ENCODE measurements at places on chromosomes 16 and 17. TPM values are rescaled to one million over a fixed set of nuclear protein-coding genes. Genes with fewer than 3 reads are reported as not detected.
A peak's percentile ranks its signal among the peaks of the same experiment; 100 is the strongest.

GRCh38 chr16:1134776-1135458, 18.0 kb upstream of the CACNA1H start:
- H3K4me3 ChIP-seq, result no peak overlapping the region
- H3K27me3 ChIP-seq, result peaks cover 20% of the 10 kb centered on the region
- no peak overlapping the region for H3K27ac ChIP-seq
- DNase-seq, result no peak
- no peaks in the 10 kb centered on the region for H3K4me1 ChIP-seq

BRD7 gene
- total RNA-seq, result 29.9 TPM

- no peaks in the 10 kb centered on the region for H3K4me1 ChIP-seq
- no peaks in the 10 kb centered on the region for H3K27me3 ChIP-seq
- DNase-seq, result no peak
- no peak overlapping the region for H3K4me3 ChIP-seq
- no peaks in the 10 kb centered on the region for H3K36me3 ChIP-seq
Measured at GRCh38 chr16:24088767-24089166, 167.4 kb upstream of the CACNG3 start.

GRCh38 chr16:14070555-14070876, 603 bp upstream of the MRTFB start:
- 0 out of 2 replicates have a peak, but pooled peaks cover 1% of the 10 kb centered on the region for H3K36me3 ChIP-seq
- H3K27ac ChIP-seq, result no peak overlapping the region
- DNase-seq, result no peak
- peak overlapping the region; percentile 84 for H3K4me3 ChIP-seq
- H3K27me3 ChIP-seq, result peaks cover under 1% of the 10 kb centered on the region

- H3K36me3 ChIP-seq, result peaks cover 68% of the 10 kb centered on the region
- DNase-seq, result no peak
- no peak overlapping the region for H3K4me3 ChIP-seq
- H3K4me1 ChIP-seq, result no peaks in the 10 kb centered on the region
- H3K27ac ChIP-seq, result no peak overlapping the region
Measured at GRCh38 chr16:88734361-88734728, 28.0 kb downstream of the CTU2 start.

RNF43 gene
- total RNA-seq, result under 0.01 TPM

- H3K4me1 ChIP-seq, result no peaks in the 10 kb centered on the region
- H3K36me3 ChIP-seq, result no peaks in the 10 kb centered on the region
- no peak overlapping the region for H3K27ac ChIP-seq
- no peaks in the 10 kb centered on the region for H3K27me3 ChIP-seq
Measured at GRCh38 chr17:31061678-31062077, 33.1 kb upstream of the NF1 start.

- no peak for DNase-seq
- H3K27ac ChIP-seq, result no peak overlapping the region
- no peaks in the 10 kb centered on the region for H3K36me3 ChIP-seq
Measured at GRCh38 chr17:11885051-11885450, 112.2 kb downstream of the ZNF18 start.

DNA sequence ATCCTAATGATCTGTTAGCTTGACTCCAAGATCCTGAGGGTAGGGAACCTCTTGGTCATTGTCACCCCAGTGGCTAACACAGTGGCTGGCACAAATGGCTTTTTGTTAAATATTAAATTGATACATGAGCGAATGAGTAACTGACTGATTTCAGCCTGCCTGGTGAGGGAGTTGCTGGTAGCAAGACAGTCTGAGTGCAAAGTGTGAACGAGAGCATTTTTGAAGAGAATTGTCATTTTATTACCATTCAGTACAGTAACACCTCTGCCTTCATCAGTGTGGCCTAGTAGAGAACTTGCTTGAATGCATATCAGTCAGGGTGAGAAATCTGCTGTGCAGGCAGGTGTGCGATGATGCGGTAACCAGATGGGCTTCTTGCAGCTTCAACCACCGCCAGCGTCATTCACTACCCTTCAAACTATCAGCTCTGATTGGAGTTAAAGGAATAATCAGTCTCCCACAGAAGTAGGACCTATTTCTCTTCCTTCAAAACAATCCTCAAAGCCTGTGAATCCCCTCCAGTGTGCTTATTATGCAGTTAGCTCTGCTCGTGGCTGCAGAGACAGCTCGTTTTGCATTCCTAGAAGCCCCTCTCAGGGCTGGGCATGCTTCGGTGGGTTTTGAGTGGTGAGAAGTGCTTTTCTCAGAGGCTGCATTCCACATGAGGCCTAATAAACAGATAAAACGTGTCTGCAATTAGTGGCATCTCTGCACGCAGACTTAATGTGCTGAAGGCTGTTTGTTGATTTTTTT, 29.0 kb downstream of the HEXIM2 start:
- no peak overlapping the region for H3K4me3 ChIP-seq
- H3K4me1 ChIP-seq, result no peaks in the 10 kb centered on the region
- DNase-seq, result no peak
- H3K27me3 ChIP-seq, result no peaks in the 10 kb centered on the region
- H3K36me3 ChIP-seq, result no peaks in the 10 kb centered on the region
- no peak overlapping the region for H3K27ac ChIP-seq

GRCh38 chr17:42116705-42117396, 4.3 kb downstream of the KAT2A start:
- H3K27ac ChIP-seq, result no peak overlapping the region
- H3K4me3 ChIP-seq, result no peak overlapping the region
- H3K36me3 ChIP-seq, result peaks cover 23% of the 10 kb centered on the region
- H3K27me3 ChIP-seq, result no peaks in the 10 kb centered on the region
- peaks cover 11% of the 10 kb centered on the region for H3K4me1 ChIP-seq

KRT40 gene
- total RNA-seq, result not detected

DNA sequence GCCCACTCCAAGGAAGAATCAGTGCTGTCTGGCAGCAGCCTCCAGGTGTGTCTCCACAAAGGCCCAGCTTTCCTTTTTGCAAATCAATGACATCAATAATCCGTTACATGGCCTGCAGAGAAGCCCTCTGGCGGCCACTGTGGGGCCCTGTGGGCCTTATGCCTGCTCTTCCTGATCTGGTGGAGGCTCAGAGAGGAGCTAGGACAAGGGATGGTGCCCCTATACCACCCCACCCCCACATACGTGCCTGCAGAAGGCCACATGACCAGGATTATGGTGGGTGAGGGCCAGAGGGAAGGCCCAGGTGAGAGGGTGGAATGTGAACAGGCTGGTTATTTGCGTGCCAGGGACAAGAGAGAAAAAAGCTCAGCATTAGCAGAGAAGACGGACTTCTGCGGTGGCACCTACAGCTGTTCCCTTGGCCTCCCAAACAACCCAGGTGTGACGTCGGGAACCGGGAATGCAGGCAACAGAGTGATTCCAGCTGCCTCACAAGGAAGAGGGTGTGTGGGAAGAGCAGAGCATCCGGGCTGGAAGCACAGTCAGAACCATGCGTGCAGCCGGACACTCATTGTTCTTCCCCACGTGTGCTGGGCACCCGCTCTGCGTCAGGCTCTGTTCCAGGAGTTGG, 22.5 kb downstream of the EIF4A3 start:
- peak; percentile 64 for DNase-seq
- 0 out of 2 replicates have a peak, but pooled peaks cover under 1% of the 10 kb centered on the region for H3K27me3 ChIP-seq
- peaks cover 6% of the 10 kb centered on the region for H3K4me1 ChIP-seq
- no peaks in the 10 kb centered on the region for H3K36me3 ChIP-seq

UBFD1 gene
- total RNA-seq, result 48.9 TPM

SEPTIN1 gene
- not detected for total RNA-seq

DNA sequence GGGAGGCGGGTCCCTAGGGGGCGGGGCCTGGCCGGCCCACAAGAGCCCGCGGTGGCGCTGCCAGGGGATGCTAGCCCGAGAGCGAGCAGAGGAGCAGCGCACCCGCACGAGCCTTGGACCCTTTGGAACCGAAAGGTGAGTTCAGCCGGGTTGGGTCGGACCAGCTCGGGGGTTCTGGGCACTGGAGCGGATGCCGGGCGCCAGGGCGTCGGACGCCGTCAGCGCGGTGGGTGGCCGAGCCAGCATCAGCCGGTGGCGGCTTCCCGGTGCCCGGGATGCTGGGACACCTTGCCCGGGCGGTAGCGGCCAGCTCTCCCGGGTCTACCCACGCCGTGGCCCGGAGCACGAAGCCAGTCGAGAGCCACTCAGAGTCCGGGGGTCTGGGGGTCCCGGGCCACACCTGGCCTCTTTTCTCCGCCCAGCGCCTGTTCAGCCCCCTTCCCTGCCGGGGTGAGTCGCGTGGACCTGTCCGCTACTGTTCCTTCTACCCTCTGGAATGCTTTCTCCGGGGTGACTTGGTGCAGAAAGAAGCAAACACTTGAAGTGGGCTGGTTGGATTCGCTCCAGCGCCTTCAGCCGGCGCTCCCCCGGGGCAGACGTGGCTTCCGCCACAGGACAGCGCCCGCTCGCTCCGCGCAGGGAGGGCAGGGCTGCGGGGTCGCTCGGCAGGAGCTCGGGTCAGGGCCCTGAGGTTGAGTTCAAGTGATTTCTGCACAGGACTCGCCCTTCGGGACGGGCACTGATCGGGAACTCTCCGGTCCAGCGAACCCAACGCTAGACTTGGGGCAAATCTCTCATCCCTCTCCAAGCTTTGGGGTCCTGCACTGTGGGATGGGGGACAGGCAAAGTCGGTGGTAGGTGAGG, at the start of gene SCNN1G:
TSS of gene SCNN1G (plus strand) at position 67 of the 864 bp plus-strand sequence. CDS start 3,527 bp downstream, outside the sequence.
- no peak within 1 kb of the TSS for H3K4me3 ChIP-seq
- no peaks in the 10 kb centered on the region for H3K36me3 ChIP-seq
- H3K4me1 ChIP-seq, result no peaks in the 10 kb centered on the region
- no peak for DNase-seq
- H3K27ac ChIP-seq, result no peak within 1 kb of the TSS
- peaks cover 40% of the 10 kb centered on the region for H3K27me3 ChIP-seq

HOXB1 gene
- not detected for total RNA-seq

GRCh38 chr16:88074041-88074440, 122.8 kb downstream of the BANP start:
- H3K4me1 ChIP-seq, result no peaks in the 10 kb centered on the region
- H3K27me3 ChIP-seq, result no peaks in the 10 kb centered on the region
- no peak overlapping the region for H3K27ac ChIP-seq
- DNase-seq, result no peak
- H3K36me3 ChIP-seq, result peaks cover 40% of the 10 kb centered on the region
- H3K4me3 ChIP-seq, result no peak overlapping the region

GRCh38 chr17:68516732-68517131, 4.5 kb downstream of the PRKAR1A start:
- peaks cover 1% of the 10 kb centered on the region for H3K4me1 ChIP-seq
- H3K36me3 ChIP-seq, result peaks cover 22% of the 10 kb centered on the region
- peak; percentile 15 for DNase-seq
- H3K27ac ChIP-seq, result no peak overlapping the region

IGSF6 gene
- total RNA-seq, result not detected

GRCh38 chr17:61458421-61459141, 6.4 kb downstream of the TBX4 start:
- no peaks in the 10 kb centered on the region for H3K36me3 ChIP-seq
- no peak overlapping the region for H3K4me3 ChIP-seq
- no peak for DNase-seq
- peaks cover 94% of the 10 kb centered on the region for H3K27me3 ChIP-seq
- H3K27ac ChIP-seq, result no peak overlapping the region

- no peaks in the 10 kb centered on the region for H3K4me1 ChIP-seq
- H3K27me3 ChIP-seq, result peaks cover 9% of the 10 kb centered on the region
- no peaks in the 10 kb centered on the region for H3K36me3 ChIP-seq
- H3K4me3 ChIP-seq, result no peak within 1 kb of the TSS
Measured at GRCh38 chr17:74431568-74432423, at the start of gene GPRC5C. Gene GPRC5C, plus strand, starts transcription at chr17:74432088. Its CDS starts 7,689 bp downstream, at chr17:74439777.

DNA sequence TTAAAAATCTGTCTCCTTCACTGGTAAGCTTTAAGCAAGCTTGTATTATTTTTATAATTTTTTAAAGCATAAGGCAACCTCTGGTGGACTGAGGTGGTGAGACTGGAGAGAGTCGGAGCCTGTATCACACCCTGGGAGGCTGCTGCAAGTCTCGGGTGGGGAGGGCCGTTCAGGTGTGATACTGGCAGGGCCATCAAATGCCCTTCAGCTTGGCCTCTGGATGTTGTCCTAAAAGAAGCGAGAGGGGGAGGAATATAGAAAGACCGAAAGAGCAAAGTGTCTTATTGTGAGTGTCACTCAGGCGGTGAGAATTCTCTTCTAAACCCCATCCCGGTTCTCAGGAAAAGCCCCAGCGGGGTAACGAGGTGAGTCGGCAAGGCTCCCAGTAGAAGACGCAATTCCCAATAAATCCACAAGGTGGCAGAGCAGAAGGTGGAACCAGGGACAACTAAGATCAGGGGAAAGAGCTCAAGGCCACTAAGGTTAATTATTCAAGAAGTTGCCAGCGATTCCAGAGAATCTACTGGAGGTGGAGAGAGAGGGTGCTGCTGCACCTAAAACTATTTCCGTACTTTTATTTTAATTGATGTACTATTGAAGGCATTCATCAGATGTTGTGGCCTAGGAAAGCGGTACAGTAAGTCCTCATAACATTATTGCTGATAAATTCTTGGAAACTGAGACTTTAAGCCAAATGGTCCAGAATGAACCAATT, 14.1 kb downstream of the C17orf67 start:
- H3K36me3 ChIP-seq, result no peaks in the 10 kb centered on the region
- H3K27ac ChIP-seq, result no peak overlapping the region
- peak; percentile 67 for DNase-seq
- no peaks in the 10 kb centered on the region for H3K27me3 ChIP-seq
- H3K4me1 ChIP-seq, result peaks cover 3% of the 10 kb centered on the region

DNA sequence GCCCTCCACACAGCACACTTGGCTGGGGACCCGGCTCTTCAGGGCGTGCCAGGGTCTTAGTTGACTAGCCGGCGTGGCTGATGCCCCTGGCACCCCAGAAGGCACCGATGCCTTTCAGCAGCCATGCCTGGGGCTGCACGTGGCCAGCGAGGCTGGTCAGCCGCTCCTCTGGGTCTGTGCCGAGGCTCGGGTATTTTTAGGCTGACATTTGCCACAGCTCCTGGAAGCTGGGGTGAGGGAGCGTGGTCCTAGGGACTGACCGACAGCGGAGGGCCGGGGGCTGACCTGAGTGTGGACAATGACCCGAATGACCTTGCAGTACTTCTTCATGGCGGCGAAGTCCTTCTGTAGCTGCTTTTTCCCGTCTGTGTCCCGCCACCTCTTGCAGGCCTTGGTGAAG, 3.9 kb downstream of the RPL3L start:
- H3K36me3 ChIP-seq, result no peaks in the 10 kb centered on the region
- no peak overlapping the region for H3K27ac ChIP-seq
- no peaks in the 10 kb centered on the region for H3K4me1 ChIP-seq
- H3K27me3 ChIP-seq, result no peaks in the 10 kb centered on the region

DNA sequence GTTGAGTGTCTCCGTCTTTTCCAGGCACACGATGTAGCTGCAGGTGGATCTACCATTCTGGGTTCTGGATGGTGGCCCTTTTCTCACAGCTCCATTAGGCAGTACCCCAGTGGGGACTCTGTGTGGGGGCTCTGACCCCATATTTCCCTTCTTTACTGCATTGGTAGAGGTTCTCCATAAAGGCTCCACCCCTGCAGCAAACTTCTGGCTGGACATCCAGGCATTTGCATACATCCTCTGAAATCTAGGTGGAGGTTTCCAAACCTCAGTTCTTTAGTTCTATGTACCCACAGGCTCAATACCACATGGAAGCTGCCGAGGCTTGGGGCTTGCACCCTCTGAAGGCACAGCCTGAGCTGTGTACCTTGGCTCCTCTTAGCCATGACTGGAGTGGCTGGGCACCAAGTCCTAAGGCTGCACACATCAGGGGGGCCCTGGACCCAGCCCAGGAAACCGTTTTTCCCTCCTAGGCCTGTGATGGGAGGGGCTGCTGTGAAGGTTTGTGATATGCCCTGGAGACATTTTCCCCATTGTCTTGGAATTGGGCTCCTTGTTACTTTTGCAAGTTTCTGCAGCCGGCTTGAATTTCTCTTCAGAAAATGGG, 14.0 kb downstream of the ABCC1 start:
- H3K4me3 ChIP-seq, result no peak overlapping the region
- no peak overlapping the region for H3K27ac ChIP-seq
- H3K27me3 ChIP-seq, result no peaks in the 10 kb centered on the region
- DNase-seq, result no peak

- H3K27ac ChIP-seq, result no peak overlapping the region
- H3K4me1 ChIP-seq, result peaks cover 14% of the 10 kb centered on the region
- no peaks in the 10 kb centered on the region for H3K27me3 ChIP-seq
- no peak overlapping the region for H3K4me3 ChIP-seq
- peak; percentile 54 for DNase-seq
Measured at GRCh38 chr16:4179020-4179419, 62.8 kb upstream of the ADCY9 start.
